ENCODE measurements at places on chromosomes 6 and 20. TPM values are rescaled to one million over a fixed set of nuclear protein-coding genes. Genes with fewer than 3 reads are reported as not detected.

Gene DEFB132
- total RNA-seq: not detected

GRCh38 chr6:150403458-150404246 is 34.8 kb downstream of the IYD start:
- DNase-seq: peak; percentile 96

DNA sequence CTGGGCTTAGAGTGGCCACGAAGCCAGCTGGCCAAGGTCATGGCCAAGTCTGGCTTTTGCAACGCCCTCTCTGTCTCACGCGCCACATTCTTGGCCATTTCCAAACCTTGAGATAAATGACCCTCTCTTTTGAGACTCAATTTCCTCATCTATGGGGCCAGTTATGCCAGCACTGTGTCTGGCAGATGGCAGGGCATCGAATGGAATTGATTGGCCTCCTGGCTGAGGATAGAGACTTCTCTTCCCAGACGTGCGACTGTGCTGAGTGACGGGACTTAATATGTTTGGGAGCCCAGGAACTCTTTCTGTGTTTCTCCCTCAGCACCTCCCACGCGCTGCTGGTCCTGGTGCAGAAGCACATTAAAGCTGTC is 7.6 kb downstream of the BPIFB2 start:
- DNase-seq: no peak

DNA sequence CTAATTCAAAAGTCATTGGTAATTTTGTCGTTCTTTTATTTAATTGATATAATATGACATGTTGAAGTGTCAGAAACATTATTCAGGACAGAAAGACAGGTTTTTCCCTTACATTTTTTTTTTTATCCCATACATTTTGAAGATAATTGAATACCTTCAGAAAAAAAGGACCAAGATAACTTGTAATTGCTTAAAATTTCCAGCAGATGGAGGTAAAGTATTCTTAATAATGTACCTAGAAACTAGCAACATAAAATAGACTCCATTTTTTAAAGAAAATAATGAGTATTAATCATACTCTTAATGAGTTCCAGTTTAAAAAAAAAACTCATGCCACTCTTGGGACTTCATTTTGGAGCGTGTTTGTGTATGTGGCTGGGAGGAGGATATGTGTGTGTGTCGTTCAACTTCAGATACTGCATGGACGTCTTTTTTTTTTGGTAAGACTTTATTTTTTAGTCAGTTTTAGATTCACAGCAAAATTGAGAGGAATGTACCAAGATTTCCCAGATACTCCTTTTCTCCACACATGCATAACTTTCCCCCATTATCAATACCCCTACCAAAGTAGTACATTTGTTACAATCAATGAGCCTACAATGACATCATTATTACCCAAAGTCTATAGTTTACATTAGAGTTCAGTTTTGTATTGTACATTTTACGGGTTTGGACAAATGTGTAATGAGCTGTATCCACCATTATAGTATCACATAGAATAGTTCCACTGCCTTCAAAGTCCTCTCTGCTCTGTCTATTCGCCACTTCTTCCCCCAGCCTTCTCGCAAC is 79.4 kb downstream of the ROS1 start:
- DNase-seq: peak; percentile 54

- peak; percentile 30 for DNase-seq
These were observed 20.1 kb downstream of the SEC23B start for GRCh38 chr20:18527836-18528235.

Gene FRK
- total RNA-seq: 2.0 TPM

- no peak for DNase-seq
These were observed 42.4 kb downstream of the TMEM242 start for GRCh38 chr6:157280947-157281346.

GRCh38 chr20:62728028-62728780 is 19.6 kb downstream of the NTSR1 start:
- DNase-seq: no peak

DNA sequence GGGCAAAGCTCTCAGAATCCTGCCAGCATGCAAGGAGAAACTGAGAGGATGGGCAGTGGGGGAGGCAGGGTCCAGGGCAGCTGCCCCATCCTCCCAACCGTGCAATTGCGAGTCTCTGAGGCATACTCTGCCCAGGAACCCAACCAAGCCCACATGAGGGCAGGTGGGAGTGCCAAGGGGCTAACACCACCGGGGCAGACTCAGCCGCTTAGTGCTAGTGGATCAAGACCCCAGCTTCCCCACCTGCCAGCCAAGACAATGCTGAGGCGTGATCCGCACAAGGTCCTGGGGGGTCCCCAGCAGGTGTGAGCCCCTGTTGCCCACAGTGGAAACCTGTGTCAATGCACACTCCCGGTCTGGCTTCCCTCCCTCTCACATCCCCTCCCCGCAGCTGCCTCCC is 48.5 kb upstream of the ENTPD6 start:
- no peak for DNase-seq

DNA sequence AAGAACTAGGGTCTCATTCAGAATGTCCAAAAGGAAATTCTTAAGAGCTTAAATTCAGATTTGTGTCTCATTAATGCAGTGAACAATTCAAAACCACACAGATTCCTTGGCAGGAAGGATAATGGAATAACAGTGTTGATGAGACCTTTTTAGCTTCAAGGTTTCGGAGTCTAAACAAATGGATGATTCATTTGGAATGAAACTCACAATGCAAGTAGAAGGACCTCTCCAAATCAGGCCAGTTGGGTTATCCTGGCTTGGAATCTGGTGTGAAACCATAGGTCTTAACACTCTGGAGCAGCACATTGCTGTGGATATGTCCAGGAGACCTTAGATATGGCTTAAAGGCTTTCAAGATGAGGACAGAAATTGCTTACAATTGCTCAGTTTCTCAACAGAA is 44.9 kb downstream of the KCTD20 start:
- DNase-seq: peak; percentile 33

- DNase-seq: no peak
These were observed 167.3 kb upstream of the PTCHD4 start for GRCh38 chr6:48278261-48278660.

Gene TRAPPC3L
- total RNA-seq: not detected

DNA sequence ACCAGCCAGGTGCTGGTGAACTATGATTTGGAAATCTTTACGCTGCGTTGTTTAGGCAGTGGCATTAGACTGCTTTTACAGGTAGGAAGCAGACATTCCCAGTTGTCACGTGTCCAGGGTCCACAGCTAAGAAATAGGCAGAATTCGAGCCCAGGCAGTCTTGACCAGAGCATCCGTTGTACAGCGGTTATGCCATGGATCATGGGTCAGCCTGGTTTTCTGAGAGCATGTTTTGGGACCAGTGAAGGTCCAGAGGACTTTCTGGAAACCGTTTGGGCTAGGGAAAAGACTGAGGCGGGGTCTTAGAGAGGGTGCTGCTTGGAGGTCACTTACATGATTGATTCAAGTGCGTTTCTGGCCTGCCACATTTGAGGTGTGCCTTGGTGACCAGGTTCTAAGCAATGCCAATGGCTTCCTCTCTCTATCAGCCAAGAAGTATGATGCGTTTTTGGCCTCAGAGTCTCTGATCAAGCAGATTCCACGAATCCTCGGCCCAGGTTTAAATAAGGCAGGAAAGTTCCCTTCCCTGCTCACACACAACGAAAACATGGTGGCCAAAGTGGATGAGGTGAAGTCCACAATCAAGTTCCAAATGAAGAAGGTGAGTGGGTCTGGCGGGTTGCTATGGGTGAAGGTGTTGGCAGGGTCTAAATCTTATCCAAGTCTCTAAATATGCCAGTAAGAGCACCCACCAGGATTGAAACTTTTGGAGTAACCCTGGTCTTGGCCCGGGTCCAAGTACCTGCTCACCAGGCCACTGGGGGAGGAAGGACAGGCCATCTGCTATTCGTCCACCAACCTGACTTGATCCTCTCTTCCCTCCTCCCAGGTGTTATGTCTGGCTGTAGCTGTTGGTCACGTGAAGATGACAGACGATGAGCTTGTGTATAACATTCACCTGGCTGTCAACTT is 1.8 kb downstream of the RPL10A start:
- peak; percentile 31 for DNase-seq

- DNase-seq: no peak
These were observed 771.2 kb downstream of the KIF16B start for GRCh38 chr20:15802020-15802419.

- no peak for DNase-seq
These were observed 449.6 kb downstream of the KIF16B start for GRCh38 chr20:16123623-16124022.

- no peak for DNase-seq
These were observed 25.1 kb upstream of the CDH22 start for GRCh38 chr20:46333161-46333991.

DNA sequence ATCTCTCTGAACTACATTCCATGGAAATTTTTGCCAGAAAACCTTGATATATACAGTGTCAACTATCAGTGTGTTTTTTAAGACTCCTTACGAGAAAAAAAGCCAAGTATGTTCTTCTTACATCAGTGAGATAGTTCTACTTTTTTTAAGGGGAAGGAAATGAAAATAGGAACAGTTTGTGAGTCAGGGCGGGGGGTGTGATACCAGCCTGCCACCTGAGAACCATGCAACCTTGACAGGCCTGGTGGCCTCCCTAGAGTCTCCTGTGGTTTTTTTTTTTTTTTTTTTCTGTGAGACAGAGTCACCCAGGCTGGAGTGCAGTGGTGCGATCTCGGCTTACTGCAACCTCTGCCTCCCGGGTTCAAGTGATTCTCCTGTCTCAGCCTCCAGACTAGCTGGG is 96.3 kb upstream of the GCM1 start:
- DNase-seq: no peak

- no peak for DNase-seq
These were observed 928.3 kb upstream of the FLRT3 start for GRCh38 chr20:15265581-15266309.

DNA sequence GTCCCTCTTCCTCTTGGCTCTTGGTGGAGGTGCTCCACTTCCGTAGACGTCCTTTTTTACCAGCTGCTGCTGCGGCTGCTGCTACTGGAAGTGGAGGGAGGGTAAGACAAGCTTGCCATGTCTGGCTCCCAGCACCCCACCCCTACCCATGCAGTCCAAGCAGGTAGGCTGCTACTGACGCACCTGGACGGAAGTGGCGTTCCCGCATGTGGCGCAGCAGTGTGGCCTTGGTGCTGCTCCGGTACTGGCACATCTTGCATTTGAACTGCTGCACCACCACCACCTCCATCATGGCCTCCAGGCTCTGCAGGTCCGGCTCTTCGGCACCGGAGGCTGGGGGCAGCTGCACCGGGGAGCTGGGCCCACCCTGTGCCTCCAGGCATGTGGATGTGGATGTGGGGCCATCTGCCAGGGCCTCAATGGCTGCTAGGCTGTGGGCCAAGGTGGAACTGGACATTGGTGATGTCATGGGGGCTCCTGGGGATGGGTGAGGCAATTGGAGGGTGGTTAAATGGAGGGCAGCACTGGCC is 4.4 kb downstream of the ZNF335 start:
- no peak for DNase-seq

DNA sequence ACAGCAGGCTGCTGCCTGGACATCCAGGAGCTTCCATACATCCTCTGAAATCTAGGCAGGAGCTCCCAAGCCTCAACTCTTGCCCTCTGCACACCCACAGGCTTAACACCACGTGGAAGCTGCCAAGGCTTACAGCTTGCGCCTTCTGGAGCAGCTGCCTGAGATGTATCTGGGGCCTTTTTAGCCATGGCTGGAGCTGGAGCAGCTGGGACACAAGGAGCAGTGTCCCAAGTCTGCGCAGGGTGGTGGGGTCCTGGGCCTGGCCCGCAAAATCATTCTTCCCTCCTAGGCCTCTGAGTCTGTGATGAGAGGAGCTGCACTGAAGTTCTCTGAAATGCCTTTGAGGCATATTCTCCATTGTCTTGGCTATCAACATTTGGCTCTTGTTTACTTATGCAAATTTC is 255.0 kb downstream of the DLL1 start:
- DNase-seq: no peak

- DNase-seq: no peak
These were observed 11.7 kb downstream of the MMP24 start for GRCh38 chr20:35238170-35238569.

Gene GPR63
- 0.27 TPM for total RNA-seq

Gene CTSZ
- total RNA-seq: 51.0 TPM

Gene OR2B2
- not detected for total RNA-seq

Gene RREB1
- 23.8 TPM for total RNA-seq

GRCh38 chr6:168926306-168926705 is 327.3 kb downstream of the THBS2 start:
- DNase-seq: no peak

Gene OR2J3
- total RNA-seq: not detected

- DNase-seq: no peak
These were observed 88.9 kb downstream of the FHL5 start for GRCh38 chr6:96651816-96652215.

DNA sequence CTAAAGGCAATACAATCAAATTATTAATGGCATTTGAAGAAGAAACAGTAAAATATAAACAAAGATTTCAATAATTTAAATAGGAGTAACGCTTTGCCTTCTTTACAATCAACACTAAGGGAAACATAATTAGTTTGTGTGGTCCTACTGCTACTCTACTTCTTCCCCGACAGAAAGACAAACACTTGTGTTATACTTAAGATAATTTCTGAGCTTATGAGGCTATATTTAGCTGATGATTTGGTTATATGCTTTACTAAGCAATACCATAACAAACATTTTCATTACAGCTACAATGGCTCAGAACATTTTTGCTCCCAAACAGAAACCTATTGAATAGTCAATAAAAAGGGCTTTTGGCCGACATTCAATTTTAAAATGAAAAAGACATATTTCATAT is 1217.2 kb upstream of the GJE1 start:
- no peak for DNase-seq

- DNase-seq: peak; percentile 87
These were observed 22.7 kb upstream of the ZNF184 start for GRCh38 chr6:27495386-27496135.

DNA sequence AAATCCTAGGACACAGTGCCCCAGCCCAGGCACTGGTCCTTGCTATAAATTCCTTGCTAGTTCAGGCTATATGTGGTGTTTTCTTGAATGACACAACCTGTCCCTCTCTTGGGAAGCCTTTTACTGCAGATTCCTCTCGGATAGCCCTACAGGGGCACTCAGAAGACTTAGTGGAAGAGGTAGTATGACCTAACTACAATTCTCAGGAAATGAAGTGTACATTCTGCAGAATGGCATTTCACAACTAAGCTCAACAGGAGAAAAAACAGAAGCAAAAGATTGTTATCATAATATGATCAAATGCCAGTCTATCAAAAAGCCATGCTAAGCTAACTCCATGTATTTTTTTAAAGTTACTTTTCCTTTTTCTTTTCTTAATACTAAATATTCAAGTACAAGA is 66.3 kb upstream of the FBXL4 start:
- DNase-seq: peak; percentile 2

GRCh38 chr6:48147051-48147450 is 36.1 kb upstream of the PTCHD4 start:
- no peak for DNase-seq

GRCh38 chr6:94590416-94590815 is 986.9 kb upstream of the MANEA start:
- no peak for DNase-seq

All from fibroblast of the aortic adventitia (primary cell).